ENCODE measurements at places on chromosomes 7 and 10.

- no peaks in the 10 kb centered on the region for H3K27me3 ChIP-seq
- H3K4me3 ChIP-seq = no peak overlapping the region
- no peaks in the 10 kb centered on the region for H3K36me3 ChIP-seq
- DNase-seq = no peak
- no peaks in the 10 kb centered on the region for H3K4me1 ChIP-seq
These were observed 6.1 kb upstream of the OLAH start for GRCh38 chr10:15037691-15038090.

- no peak overlapping the region for H3K4me3 ChIP-seq
- H3K4me1 ChIP-seq = no peaks in the 10 kb centered on the region
- H3K36me3 ChIP-seq = no peaks in the 10 kb centered on the region
- no peak for DNase-seq
- no peak overlapping the region for H3K27ac ChIP-seq
These were observed 16.3 kb upstream of the GIMAP6 start for GRCh38 chr7:150648353-150649079.

- no peak overlapping the region for H3K4me3 ChIP-seq
- no peak overlapping the region for H3K27ac ChIP-seq
- no peaks in the 10 kb centered on the region for H3K27me3 ChIP-seq
- H3K36me3 ChIP-seq = no peaks in the 10 kb centered on the region
- DNase-seq = no peak
These were observed 316.7 kb downstream of the LRRTM3 start for GRCh38 chr10:67242528-67242927.

DNA sequence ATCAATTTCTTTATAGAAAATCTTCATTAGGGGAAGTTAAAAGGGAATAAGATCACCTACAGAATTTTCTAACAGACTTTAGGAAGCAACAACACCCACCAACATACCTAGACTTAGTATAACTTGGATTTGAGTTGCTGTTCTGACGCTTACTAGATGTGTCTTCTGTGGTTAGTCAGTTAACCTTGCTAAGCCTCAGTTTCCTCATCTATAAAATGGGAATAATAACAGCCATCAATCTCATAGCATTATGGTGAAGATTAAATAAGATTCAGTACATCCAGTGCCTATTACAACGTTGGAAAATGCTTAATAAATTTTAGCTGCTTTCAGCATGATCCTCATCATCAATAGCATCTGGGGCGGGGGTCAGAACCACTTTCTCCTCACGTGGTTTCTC, 106.2 kb downstream of the SORBS1 start:
- DNase-seq = no peak
- H3K27ac ChIP-seq = no peak overlapping the region
- no peaks in the 10 kb centered on the region for H3K36me3 ChIP-seq

DNA sequence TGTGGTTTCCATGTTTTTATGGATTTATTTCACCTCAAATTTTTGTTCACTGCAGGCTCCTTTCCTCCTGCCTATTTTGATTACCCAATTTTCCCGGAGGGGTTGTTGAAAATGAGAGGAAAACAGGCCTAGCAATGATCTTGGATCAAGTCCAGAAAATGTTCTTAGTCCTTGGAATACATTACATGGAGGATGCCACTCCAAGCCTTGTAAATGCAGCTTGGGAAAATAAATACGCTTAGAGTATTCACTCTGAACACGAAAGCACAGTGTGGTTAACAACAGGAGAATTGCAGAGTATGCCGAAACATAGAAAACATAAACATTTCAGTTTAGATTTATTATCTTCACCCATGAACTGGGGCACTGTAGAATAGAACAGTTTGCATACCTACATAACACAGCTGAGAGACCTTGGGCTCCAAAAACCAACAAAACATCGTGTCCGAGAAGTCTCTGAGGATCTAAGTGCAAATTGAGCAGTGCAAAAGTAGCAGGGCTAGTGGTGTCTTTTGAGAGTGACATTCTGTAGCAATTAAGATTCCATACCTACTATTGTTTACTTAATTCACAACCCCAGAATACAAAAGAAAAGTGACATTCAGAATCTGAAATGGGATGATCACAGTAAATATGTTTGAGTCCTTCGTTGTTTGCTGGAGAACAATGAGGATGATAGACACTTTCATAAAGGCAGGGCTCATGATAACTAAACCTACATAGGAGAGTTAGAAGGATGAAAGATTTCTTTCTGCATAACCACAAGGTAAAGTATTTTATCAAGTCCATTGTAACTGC, 7.6 kb upstream of the CD36 start:
- no peak for DNase-seq
- H3K4me3 ChIP-seq = no peak overlapping the region
- no peaks in the 10 kb centered on the region for H3K27me3 ChIP-seq
- peak overlapping the region; percentile 69 for H3K27ac ChIP-seq

DNA sequence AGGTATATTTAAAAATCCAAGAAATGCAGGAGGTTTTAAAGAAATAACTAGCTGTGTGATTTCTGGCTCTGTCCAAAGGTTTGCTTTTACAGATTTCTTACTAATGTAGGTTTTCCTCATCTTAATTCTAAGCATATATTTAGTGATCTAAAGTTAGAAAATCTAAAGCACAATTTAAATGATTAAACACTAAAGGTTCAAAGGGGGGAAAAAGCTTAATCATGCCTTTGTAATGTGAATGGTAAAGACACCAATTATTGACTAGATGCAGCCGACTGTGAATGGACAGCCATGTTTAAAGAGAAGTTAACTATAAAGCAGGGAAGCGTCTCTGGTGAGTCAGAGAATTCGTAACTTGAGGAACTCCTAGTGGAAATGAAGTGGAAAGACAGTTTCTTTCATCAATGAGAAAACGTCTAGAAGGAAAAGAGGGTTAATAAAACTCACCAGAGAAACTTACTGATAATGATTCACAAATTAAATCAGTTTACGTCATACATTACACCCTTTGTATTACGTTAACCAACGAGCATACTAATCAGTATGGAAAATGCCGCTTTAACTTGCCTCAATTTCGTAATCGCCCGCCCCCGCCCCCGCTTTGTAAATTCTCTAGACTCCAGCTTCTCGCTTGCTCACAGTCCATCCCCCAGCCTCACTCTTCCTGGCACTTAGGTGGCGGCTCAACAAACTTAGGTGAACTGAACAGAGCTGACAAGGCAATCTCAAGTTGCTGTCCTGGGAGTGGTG, 1.1 kb upstream of the HBP1 start:
- H3K27ac ChIP-seq = peak overlapping the region; percentile 95
- H3K36me3 ChIP-seq = no peaks in the 10 kb centered on the region
- no peak for DNase-seq
- H3K4me1 ChIP-seq = peaks cover 26% of the 10 kb centered on the region
- H3K27me3 ChIP-seq = no peaks in the 10 kb centered on the region

DNA sequence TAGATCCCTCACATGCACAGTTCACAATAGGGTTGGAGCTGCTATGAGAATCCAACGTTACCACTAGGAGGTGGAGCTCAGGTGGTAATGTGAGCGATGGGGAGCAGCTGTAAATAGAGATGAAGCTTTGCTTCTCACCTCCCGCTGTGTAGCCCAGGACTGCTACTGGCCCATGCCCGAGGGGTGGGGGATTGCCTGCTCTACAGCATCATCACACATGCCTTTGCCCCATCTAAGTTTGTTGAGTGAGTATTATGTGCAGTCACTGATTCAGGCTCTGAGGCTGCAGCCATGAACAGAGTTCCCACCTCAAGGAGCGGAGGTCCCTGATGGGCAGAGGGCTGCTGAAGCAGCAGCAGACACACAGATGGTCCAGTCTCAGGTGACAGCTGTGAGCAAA, 94.1 kb downstream of the CHST15 start:
- H3K4me3 ChIP-seq = no peak overlapping the region
- no peaks in the 10 kb centered on the region for H3K27me3 ChIP-seq
- peaks cover 40% of the 10 kb centered on the region for H3K4me1 ChIP-seq
- no peaks in the 10 kb centered on the region for H3K36me3 ChIP-seq

- H3K27ac ChIP-seq = no peak overlapping the region
- H3K27me3 ChIP-seq = peaks cover 30% of the 10 kb centered on the region
These were observed 239.7 kb downstream of the WDR37 start for GRCh38 chr10:1295756-1296480.

- H3K4me3 ChIP-seq = no peak overlapping the region
- no peak for DNase-seq
- H3K27ac ChIP-seq = no peak overlapping the region
- H3K36me3 ChIP-seq = peaks cover 5% of the 10 kb centered on the region
These were observed 201.7 kb upstream of the KCTD7 start for GRCh38 chr7:66426996-66427395.

Data from spleen (tissue), 13 donors.